ENCODE measurements at places on chromosomes 16 and 17.
A peak's percentile ranks its signal among the peaks of the same experiment; 100 is the strongest.

- H3K27ac ChIP-seq: no peak overlapping the region
- H3K4me1 ChIP-seq: no peaks in the 10 kb centered on the region
- no peaks in the 10 kb centered on the region for H3K36me3 ChIP-seq
- no peak for DNase-seq
- no peak overlapping the region for H3K4me3 ChIP-seq
- H3K27me3 ChIP-seq: no peaks in the 10 kb centered on the region
These were observed 16.0 kb downstream of the NUPR1 start for GRCh38 chr16:28522792-28523191.

GRCh38 chr17:57106836-57107497 lies 21.9 kb downstream of the AKAP1 start:
- H3K36me3 ChIP-seq: peaks cover 10% of the 10 kb centered on the region
- H3K27me3 ChIP-seq: no peaks in the 10 kb centered on the region
- no peaks in the 10 kb centered on the region for H3K4me1 ChIP-seq
- no peak overlapping the region for H3K4me3 ChIP-seq
- peak overlapping the region; percentile 91 for H3K27ac ChIP-seq
- no peak for DNase-seq

GRCh38 chr17:70070305-70071027 lies 4.6 kb upstream of the KCNJ16 start:
- no peaks in the 10 kb centered on the region for H3K4me1 ChIP-seq
- no peak overlapping the region for H3K27ac ChIP-seq
- no peak for DNase-seq

DNA sequence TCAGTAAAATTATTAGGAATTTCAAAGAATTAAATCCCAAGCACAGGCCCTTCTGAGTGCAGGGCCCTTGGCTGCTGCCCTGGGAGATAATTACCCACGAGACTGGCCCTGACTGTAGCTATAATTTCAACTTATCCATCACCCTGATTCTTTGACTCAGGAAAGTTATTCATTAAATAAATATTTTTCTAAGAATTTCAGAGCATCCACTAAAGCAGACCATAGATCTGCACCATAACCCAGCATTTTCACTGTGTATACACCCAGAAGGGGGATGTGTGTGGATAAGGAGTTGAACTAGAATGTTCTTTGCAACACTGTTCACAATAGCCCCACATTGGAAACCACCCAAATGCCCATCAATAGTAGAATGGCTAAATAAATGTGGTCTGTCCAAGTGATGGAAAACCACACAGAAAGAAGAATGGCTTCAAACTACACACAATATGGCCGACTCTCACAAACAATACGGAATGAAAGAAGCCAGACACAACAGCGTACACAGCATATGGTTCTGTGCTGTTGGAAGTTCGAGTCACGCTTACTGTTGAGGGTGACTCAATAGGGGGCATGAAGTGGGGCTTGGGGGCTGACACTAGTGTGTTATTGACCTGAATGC lies 33.9 kb upstream of the MEAK7 start:
- no peaks in the 10 kb centered on the region for H3K4me1 ChIP-seq
- H3K4me3 ChIP-seq: no peak overlapping the region
- no peak overlapping the region for H3K27ac ChIP-seq
- H3K36me3 ChIP-seq: no peaks in the 10 kb centered on the region
- DNase-seq: no peak

DNA sequence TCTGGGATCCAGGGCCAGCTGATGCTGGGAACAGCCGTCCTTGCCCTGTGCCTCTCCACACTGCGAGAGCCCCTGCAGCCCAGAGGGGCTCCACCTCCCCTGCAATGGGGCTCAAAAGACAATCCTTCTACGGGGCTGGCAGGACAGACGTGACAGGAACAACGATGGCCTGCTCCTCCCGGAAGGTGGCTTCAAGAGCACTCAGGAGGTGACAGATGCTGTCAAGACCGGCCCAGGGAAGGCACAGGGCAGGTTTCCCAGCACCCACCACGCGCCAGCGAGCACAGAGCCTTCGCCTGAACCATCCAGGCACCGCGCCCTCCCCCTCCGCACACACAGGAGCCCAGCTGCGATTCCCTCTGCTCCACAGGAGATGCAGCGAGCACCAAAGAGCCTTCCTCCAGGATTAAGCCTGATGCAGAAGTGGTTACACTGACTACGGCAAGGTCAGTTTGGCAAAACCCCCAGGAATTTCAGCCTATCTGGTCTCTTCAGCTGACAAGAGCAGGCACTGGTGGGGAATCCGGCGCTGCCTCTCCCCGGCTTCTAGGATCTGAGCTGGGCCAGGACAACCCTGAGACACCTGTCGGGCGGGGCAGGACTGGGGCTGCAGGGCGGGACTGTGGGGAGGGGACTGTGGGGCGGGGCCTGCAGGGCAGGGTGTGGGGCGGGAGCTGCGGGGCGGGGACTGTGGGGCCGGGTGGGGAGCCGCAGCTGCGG lies 103.4 kb downstream of the ZNF778 start:
- no peaks in the 10 kb centered on the region for H3K36me3 ChIP-seq
- H3K27me3 ChIP-seq: no peaks in the 10 kb centered on the region
- H3K4me1 ChIP-seq: peaks cover 98% of the 10 kb centered on the region

DNA sequence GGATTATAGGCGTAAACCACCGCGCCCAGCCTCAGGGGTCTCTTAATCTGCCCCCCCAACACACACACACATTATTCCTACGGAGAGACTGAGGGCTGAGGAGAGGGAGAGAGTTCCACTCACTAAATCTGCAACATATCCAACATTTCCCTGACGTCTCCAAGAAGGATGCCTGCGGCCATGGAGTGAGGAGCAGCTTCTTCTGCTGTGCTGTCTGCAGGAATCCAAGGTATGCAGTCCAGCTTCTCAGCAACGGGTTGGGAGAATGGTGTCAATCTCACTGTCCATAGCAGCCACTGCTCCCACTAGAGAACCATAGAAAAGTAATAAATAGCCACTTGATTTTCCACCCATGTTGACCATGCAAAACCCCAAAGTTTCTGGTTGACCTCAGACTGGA lies 5.1 kb upstream of the PLXDC1 start:
- no peak overlapping the region for H3K27ac ChIP-seq
- H3K4me1 ChIP-seq: peaks cover 13% of the 10 kb centered on the region
- no peaks in the 10 kb centered on the region for H3K27me3 ChIP-seq
- no peak overlapping the region for H3K4me3 ChIP-seq

GRCh38 chr17:41369023-41369422 lies 590 bp downstream of the KRT33B start:
- H3K4me1 ChIP-seq: no peaks in the 10 kb centered on the region
- H3K27me3 ChIP-seq: no peaks in the 10 kb centered on the region
- no peak overlapping the region for H3K27ac ChIP-seq
- DNase-seq: no peak

DNA sequence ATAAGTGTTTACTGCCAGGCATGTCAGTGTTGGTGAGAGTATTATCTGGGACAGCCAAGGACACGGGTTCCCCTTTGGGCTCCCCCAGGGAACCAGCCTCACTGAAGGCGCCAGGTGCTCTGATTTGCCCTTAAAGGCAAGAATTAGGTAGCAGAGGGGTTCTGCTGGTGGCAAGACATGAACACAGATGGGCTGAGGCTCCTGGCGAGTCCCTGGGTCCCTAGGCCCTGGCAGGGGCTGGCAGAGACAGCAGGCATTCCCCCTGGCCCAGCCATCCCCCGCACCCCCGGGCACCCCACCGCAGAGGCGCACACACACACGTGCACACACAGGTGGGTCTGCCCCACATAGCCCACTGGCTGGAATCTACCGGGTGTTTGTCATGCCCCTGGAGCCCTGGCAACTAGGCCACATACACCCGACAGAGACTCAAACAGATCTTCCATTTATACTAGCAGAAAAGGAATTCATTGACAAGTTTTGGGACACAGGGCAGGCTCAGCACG lies 153.3 kb downstream of the C16orf78 start:
- no peaks in the 10 kb centered on the region for H3K27me3 ChIP-seq
- no peaks in the 10 kb centered on the region for H3K36me3 ChIP-seq
- no peak overlapping the region for H3K27ac ChIP-seq

Measured in right atrium auricular region (tissue), 2 donors.